ENCODE measurements at places on chromosomes 2 and 18. TPM values are rescaled to one million over a fixed set of nuclear protein-coding genes. Genes with fewer than 3 reads are reported as not detected.

Gene DHRS9
- 47.6 TPM for total RNA-seq

Gene CYP27C1
- 0.21 TPM for total RNA-seq

Gene GKN1
- total RNA-seq: not detected

Gene HNRNPLL
- total RNA-seq: 28.3 TPM

Gene TTC32
- 3.6 TPM for total RNA-seq

All from left cardiac atrium (tissue), 4 donors.